GDM1 (cell line): ENCODE measurements at places on chromosomes 16 and 17.

- DNase-seq, result no peak
Observed at GRCh38 chr17:60043846-60044245, 34.9 kb downstream of the HEATR6 start.

DNA sequence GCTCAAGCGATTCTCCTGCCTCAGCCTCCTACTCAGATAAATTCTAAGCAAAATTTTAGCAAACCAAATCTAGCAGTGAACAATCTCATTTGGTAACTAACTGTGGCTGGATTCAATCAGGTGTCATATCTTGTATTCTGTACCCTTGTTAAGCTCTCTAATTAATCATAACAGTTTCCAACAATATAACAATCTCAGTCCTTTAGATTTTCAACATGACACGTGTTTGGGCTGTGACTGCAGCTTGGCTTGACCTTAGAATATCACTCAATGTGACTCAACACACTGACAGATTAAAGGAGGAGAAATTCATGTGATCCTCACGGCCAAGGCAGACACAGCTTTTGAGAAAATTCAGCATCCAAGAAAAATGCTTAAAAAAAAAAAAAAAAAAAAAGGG is 133.6 kb downstream of the BANP start:
- DNase-seq, result no peak

- no peak for DNase-seq
Observed at GRCh38 chr17:55426851-55427586, 5.4 kb upstream of the MMD start.

- no peak for DNase-seq
Observed at GRCh38 chr17:50661348-50661747, 26.7 kb downstream of the ABCC3 start.

DNA sequence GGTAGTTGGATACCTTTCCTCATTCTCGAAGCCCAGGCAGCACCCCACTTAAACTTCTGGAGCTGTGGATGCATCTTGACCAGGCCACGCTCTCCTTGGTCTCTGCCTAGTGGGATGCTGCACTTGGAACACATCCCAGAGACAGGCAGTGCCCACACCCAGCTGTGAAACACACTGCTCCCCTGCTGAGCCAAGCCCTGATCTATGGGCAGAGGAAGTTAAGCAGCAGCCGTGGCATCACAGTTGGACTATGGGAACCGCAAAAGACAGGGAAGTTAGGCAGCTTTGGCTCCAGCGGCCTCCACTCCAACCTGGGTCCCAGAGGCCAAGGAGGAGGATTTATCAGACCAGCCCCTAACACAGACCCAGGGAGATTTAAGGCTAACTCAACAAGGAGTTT is 284.8 kb upstream of the CCL2 start:
- DNase-seq, result peak; percentile 5
